MG63 (cell line): ENCODE measurements at places on chromosomes 7 and 10. TPM values are rescaled to one million over a fixed set of nuclear protein-coding genes. Genes with fewer than 3 reads are reported as not detected.

DNA sequence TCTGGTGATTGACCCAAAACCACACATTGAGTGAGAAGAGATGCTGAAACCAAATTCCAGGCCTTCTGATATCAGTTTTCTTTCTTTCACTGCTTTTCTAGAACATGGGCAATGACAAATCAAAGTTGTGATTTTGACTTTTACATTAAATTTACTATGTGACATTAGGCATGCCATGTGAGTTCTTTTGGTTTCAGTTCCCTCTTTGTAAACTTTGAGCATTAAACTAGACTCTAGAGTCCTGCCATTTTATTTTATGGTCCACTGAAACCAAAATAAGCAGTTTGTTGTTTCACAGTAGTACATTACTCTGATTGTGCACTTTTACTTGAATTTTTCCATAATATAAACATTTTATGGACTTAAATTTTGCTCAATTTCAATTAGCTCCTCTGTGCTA, 381.1 kb upstream of the SEMA3D start:
- DNase-seq = no peak

- peak; percentile 78 for DNase-seq
Observed at GRCh38 chr10:8596929-8597472, 542.5 kb downstream of the GATA3 start.

GRCh38 chr7:55508221-55509011, 63.9 kb downstream of the VOPP1 start:
- no peak for DNase-seq

DNA sequence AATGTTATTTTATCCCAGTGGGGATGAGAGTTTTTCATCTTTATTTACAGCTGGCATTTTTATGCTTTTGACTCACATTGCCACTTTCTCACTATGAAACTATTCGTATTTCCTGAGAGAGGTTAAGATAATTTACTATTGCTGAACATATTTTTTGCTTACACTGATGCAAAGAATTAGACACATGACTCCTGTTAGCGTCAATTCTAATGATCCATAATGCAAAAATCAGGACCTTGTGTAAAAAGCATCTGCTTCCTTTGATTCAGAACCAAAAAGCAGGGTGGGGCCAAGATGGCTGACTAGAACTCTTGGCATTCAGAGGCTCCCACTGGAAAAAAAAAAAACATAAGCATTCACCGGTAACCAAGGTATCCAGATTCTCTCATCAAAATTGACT, 464.8 kb downstream of the SEMA3D start:
- DNase-seq = no peak

DNA sequence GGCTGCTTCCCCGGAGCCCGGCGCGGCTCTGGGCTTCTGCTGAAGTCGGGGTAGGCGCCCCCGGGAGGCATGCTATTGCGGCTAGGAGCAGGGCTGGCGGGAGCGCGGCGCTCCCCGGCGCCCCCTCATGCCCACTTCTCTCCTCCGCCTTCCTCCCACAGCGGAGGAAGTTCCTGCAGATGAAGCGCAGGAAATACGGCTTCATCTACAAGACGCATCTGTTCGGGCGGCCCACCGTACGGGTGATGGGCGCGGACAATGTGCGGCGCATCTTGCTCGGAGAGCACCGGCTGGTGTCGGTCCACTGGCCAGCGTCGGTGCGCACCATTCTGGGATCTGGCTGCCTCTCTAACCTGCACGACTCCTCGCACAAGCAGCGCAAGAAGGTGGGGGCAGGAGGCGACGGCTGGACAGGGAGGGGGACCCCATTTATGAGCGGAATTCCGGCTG, 479 bp downstream of the CYP26A1 start:
- peak; percentile 33 for DNase-seq

The FMC1 gene
- total RNA-seq = 0.25 and 17.0 TPM in 2 replicates

The MUC3A gene
- total RNA-seq = not detected in 2 replicates

DNA sequence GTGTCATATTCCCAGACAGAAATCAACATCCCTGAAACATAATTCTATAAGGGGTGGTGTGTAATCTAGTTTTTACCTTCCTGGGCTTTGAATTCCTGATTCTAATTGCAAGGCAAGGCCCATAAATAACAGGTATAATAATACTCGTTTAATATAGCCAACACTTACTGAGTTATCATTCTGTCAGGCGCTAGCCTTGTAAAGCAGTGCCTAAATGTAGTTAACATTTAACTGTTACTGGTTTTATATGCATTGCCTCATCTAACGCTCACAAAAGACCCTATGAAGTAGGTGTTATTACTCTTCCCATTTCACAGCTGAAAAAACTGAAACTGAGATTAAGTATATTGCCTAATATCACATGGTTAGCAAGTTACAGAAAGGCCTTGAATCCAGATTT, 772.5 kb downstream of the SUGCT start:
- DNase-seq = no peak

The VSTM4 gene
- total RNA-seq = 1.7 and 2.8 TPM in 2 replicates

The LRRC17 gene
- total RNA-seq = 0.13 TPM in 1 of 2 replicates, not detected in the other
